ENCODE measurements at places on chromosomes 6 and 20.

- no peak for DNase-seq
These were observed 106.1 kb downstream of the NOL4L start for GRCh38 chr20:32479012-32479411.

DNA sequence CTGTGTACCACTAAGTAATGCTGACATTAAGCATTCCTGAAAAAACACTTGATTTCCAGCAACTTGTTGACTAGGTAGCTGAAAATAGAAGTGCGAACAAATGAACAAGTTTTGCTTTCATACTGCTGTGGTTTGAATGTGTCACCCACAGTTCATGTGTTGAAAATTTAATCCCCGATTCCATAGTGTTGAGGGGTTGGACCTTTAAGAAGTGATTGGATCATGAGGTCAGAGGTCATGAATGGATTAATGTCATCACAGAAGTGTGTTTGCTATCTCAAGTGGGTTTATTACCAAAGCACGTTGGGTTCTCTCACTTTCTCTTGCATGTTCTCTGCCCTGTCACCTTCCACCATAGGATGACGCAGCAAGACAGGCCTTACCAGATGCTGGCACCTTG is 568.5 kb downstream of the UTRN start:
- no peak for DNase-seq

- DNase-seq: no peak
These were observed 37.6 kb downstream of the NR2E1 start for GRCh38 chr6:108203189-108204112.

DNA sequence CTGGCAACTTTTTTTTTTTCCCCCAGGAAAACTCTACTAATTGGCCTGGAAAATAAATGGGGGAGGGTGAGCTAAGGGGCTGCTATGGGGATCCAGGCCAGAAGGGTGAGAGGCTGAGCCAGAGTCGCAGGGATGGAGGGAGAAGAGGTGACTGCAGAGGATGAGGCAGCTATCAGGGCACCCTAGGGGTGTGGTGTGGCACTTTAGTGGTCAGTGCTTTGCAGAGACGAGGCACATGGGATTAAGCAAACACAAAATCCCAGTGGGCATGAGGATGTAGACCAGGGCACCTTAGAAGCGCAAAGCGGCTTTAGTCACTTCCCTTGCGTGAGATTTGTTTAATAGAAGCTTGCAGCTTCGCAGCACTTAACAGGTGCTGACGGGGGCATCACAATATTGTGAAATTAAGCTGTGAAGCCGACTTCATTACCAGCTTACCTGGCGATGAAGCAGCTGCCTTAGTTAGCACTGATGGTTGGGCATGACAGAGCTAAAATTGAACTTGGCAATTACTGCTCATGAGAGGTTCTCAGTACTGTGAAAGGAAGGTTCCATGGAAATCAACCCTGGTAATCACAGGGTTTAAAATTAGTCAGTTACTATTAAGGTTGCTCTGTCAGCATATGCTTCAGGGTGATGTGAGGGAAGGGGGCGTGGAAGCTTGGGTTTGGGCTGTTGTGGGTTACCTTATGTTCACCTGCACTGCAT is 26.0 kb downstream of the TOX2 start:
- no peak for DNase-seq

- no peak for DNase-seq
These were observed 533.5 kb downstream of the LMBRD1 start for GRCh38 chr6:69263297-69263696.

DNA sequence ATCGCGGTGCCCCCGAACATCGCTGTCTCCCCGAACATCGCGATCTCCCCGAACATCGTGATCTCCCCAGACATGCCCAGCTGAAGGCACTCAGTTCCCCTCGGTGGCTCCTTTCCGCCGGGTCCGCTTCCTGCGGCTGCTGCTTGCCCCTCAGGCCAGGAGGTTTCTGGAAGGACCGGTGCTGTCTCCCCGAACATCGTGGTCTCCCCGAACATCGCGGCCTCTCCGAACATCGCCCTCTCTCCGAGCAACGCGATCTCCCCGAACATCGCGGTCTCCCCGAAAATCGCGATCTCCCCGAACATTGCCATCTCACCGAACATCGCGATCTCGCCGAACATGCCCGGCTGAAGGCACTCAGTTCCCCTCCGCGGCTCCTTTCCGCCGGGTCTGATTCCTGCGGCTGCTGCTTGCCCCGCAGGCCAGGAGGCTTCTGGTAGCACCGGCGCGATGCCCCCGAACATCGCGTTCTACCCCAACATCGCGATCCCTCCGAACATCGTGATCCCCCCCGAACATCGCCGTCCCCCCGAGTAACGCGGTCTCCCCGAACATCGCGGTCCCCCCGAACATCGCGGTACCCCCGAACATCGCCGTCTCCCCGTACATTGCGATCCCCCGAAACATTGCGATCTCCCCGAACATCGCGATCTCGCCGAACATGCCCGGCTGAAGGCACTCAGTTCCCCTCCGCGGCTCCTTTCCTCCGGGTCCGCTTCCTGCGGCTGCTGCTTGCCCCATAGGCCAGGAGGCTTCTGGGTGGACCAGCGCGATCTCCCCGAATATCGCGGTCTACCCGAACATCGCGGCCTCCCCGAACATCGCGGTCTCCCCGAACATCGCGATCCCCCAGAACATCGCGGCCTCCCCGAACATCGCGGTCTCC is 808 bp downstream of the ULBP1 start:
- no peak for DNase-seq

DNA sequence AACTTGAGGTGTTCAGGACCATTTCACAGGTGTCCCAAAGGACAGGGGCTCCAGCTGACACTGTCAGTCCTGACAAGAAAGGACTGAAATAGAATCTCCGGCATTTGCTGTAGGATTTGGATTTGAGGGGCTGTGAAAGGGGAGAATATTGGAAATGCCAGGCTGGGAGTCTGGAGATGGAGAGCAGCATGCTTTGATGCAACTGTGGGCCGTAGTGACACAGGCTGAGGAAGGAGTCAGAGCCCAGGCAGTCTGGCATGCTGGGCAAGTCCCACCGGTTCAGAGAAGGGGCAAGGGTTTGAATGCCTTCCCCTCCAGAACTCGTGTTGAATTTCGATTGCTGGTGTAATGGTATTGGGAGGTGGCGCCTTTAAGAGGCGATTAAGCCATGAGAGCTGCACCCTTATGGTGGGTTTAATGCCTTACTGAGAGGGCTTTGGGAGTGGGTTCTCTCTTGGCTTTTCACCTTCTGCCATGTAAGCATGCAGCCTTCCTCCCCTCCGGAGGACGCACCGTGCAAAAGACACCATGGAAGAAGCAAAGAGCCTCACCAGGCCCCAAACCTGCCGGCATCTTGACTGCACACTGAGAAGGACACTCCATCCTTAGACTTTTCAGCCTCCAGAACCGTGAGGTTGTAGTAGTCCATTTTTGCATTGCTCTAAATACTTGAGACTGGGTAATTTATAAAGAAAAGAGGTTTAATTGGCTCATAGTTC is 9.4 kb upstream of the PYGB start:
- no peak for DNase-seq

- no peak for DNase-seq
These were observed 30.1 kb downstream of the CYB5R4 start for GRCh38 chr6:83889621-83890020.

DNA sequence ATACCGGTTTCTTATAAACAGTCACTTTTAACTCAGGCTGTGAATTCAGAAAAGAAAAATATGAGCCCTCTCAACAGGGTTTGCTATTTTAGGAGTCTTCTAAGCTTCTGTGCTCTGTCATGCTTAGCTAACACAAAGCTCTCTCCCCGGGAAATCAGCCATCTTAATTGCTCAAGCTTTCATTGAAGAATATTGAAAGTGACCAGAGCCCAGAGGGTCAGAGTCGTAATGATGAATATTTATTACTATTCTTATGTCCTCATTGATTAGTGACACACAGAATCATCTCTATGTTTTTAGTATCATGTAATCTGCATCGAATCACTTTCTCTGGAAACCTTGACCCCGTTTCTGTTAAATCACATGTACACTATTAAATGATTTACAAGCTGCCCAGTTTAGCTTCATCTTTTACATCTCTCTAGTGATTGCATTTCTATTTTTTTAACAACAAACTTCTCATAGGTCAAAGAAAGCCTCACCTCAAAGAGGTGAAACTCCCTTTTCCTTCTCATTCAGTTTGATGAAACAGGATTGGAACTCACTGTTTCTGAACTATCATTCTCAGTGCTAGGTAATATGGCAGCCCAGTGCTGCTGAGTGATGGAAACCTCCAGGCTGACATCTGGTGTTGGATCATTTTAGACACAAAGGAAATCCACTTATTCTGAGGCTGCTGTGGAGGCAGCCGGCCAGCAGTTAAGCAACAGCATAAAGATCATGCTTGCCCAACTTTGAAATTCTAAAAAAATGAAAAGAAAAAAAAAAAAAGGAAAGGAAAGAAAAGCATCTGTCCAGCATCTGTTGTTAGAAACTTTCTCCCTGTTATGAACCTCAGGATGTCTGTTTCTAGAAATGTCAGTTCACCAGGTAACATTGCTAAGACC is 96.3 kb downstream of the RFPL4B start:
- DNase-seq: no peak

DNA sequence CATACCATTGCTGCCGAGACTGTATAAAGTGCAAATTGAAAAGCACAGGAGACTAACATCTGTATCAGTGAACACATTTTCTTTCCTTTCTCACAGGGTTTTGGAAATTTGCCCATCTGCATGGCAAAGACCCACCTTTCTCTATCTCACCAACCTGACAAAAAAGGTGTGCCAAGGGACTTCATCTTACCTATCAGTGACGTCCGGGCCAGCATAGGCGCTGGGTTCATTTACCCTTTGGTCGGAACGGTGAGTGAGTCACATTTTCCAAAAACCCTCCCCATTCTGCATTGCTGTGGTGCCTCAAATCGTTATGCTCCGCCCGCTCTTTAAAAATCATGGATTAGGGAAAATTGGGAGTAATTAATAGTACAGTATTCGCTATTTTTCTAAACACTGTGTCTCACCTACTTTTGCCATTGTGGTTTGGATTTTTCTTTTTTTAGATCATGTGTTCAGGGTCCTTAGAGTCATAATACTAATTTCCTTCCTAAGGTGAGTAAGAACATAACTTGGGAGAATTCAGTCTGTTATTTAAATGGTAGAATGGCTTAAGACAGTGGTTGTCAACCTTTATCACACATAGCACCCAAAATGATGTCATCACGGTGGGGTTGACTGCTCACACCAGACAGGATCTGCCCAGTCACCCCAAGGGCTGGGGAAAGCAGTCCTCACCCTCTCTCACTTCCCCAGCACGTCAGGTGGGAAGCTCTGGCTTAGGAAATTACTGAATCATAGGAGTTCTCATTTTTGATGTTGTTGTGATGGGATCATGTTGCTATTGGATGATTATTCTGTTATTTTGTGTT is 171.6 kb downstream of the MTHFD1L start:
- no peak for DNase-seq

GRCh38 chr20:21515300-21516179 is 1.7 kb upstream of the NKX2-2 start:
- no peak for DNase-seq

DNA sequence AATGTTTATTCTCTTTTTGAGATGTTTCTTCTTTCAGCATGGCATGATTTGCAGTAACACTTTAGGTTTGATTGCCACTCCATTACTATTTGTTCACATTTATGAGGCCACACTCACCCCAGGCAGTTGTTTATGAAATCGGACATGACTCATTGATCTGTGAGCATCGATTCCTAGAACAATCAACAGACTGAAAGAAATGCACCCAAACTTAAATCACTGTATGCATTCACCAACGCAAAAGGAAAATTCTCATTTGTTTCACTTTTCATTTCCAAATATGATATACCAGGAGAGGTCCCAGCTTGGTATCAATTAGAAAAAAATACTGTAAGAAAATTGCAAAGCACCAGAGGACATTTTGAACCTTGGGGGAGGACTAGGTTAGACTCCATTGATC is 5.4 kb upstream of the GJA10 start:
- DNase-seq: no peak

- DNase-seq: no peak
These were observed 3.0 kb downstream of the CASS4 start for GRCh38 chr20:56414842-56415765.

DNA sequence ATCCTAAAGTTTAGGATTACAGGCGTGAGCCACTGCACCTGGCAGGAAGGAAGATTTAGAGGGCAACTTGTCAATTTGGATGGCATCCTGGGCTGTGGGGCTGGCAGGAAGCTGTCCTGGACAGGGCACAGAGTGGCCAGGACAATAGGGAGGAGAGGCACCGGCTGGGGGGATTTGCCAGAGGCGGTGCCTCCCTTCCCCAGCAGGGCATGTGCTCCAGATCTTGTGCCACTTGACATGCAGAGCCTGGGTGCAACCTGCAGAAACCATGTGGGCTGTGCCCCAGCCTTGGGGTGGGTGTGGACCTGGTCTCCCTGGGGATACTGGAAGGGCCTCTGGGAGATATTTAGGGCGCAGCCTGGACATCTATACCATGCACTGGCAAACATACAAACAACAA is 58.6 kb upstream of the EEF1A1 start:
- DNase-seq: no peak

DNA sequence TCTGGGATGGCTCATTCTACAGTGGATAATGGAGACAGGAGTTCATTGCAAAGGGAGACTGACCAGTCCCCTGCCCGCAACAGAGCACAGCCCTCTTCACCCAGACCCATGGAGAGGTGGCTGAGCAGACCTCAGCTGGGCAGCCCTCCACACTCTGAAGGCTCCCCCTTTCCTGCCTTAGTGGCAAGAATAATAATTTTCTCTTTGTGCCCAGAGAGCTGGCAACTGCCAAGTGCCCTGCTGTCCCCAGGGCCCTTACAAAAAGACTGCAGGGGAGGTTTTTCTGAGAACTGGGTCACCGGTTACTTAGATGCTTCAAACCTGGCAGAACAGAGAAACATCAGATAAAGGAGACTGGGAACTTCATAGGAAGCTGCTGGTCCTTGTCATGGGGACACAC is 35.4 kb upstream of the ZNFX1 start:
- no peak for DNase-seq

GRCh38 chr6:140487586-140487985 is 1113.1 kb upstream of the CITED2 start:
- DNase-seq: no peak

- DNase-seq: no peak
These were observed 157.4 kb upstream of the LAMA2 start for GRCh38 chr6:128725271-128726233.
